ENCODE measurements at places on chromosomes 4 and X.

DNA sequence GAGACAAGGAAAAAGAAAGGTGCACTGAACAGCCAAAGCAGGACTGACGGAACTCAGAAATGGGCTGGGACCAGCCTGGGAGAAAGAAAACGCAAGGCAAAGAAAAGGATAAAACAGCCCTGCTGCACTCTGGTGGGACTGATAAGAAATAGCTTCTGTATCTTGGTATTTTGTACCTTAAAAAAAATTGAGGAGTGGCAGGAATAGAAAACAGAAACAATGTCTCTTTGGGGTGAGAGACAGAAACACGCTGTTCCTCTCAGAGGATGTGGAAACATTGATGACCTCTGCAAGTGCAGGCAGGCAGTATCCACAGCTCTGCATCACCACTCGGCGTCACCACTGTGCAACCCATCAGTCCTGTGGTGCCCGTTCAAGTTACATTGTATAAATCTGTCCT, 152.5 kb upstream of the SPRY1 start:
- no peak for DNase-seq

DNA sequence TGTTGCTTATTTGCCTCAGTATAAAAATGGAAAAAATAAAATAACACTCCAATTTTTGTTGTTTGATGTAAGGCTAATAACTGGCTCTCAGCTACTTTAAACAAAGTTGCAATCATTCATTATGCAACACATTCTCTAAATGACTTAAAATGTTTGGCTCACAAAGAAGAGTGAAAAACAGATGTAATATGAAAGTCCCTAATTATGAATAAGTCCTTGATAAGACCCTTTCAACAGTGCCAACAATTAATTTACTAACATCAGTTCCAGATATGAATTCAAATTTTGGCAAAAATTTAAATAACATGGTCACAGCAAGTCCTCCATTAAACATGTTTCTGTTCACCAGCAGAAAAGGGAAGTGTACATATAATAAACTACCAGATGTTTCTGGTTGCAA, 69.8 kb downstream of the PAPSS1 start:
- no peak for DNase-seq

GRCh38 chr4:51878431-51878830, 35.5 kb downstream of the DCUN1D4 start:
- DNase-seq, result no peak

GRCh38 chrX:3771766-3772165, 58.3 kb upstream of the PRKX start:
- no peak for DNase-seq

DNA sequence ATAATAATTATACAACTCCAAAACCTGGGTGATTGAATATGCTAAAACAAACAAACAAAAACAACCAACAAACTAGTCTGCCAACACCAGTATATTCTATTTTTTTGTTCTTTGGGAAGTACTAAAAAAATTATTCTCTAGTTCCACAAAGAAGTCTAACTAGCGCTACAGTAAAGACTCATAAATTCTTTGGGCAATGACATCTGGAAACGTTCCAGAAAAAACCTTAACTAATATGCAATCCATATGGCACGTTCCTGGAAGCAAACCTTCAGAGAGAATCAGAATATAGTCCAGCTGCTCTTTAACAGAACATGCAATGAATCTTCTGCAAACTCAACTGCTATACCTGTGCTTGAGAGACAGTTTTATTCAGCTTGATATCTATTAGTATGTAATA, 500.1 kb downstream of the TRAM1L1 start:
- no peak for DNase-seq

DNA sequence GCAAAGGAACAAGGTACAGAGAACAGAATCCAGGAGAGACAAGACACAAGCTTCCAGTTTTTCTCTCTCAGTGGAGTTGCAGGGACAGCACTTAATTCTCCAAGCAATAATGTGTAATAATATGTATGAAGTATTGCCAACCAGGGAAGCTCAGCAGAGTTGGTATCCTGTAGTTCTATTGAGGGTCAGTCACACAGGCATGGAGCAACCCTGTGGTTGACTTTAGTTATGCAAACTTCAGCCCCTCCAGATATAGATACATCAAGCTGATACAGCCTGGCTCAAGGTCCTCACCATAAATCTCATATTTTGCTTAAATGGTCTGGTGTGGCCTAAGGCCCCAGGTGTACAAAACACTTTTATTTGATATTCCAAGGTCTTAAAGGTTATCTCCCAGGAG, 248.6 kb upstream of the EPHA5 start:
- no peak for DNase-seq

GRCh38 chr4:152563209-152563608, 27.3 kb upstream of the FBXW7 start:
- DNase-seq, result no peak

DNA sequence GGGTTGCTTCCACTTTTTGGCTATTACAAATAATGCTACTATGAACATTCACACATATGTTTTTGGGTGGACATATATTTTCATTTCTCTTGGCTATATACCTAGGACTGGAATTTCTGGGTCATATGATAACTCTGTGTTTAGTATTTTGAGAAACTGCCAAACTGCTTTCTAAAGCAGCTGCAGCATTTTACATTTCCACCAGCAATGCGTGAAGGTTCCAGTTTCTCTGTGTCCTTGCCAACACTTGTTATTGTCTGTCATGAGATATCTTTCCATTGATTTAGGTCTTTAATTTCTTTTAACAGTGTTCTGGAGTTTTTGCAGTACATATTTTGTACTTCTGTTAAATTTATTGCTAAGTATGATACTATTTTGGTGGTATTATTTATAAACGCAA, 48.3 kb downstream of the CLCN5 start:
- DNase-seq, result no peak

DNA sequence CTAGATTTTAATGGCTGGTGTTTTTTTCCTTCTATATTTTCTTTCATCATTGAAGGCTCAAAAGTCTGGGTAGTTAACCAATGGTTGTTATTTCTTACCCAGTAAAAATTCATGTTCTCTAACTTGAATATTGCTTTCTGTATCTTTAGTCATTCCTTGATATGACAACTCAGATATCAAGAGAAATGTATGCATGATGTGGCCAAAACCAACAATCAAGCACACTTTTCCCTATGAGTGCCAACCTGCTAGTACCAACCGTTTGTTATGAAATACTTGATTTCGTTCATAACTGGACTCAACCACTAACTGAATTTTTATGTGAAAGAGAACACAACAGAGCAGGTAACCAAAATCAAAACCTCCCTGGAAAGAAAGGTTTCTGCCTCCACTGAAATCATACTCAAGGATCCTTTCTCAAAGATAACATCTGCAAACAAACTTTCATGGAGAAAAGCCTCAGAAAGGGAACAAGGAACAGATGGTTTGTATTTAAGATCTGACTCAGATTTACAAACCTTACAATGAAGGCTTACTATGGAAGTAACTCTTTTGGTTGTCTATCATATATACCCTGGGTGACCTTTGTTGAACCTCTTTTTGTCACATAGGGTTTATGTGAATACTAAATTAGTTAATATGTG, 8.3 kb upstream of the VEGFC start:
- DNase-seq, result peak; percentile 76

DNA sequence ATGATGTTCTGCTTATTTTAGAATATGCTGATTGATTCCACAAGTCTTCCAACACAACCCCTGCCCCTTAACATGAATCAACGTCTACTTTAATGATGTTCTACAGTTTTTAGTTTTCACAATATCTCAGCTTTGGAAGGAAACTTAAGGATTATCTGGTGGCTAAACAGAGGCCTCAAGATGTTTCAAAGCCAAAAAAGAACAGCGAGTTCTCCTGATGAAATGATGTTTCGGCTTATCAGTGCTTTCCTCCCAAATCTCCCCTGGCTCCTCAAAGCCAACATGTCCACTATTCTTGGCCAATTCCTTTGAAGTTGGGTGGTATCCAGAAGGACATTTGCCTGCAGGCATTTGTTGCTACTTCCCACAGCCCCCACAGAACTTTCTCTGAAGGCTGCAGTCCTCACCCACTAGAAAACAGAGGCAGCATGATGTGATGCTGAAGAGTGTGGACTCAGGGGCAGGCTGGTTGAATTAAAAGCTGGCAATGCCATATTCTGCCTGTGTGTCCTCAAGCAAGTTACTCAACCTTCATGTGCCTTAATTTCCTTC, 87.3 kb downstream of the ADGRG4 start:
- DNase-seq, result no peak
